ENCODE measurements at places on chromosomes 2 and 18.
A peak's percentile ranks its signal among the peaks of the same experiment; 100 is the strongest.

- DNase-seq = no peak
Measured at GRCh38 chr2:17149945-17150344, 368.3 kb downstream of the RAD51AP2 start.

DNA sequence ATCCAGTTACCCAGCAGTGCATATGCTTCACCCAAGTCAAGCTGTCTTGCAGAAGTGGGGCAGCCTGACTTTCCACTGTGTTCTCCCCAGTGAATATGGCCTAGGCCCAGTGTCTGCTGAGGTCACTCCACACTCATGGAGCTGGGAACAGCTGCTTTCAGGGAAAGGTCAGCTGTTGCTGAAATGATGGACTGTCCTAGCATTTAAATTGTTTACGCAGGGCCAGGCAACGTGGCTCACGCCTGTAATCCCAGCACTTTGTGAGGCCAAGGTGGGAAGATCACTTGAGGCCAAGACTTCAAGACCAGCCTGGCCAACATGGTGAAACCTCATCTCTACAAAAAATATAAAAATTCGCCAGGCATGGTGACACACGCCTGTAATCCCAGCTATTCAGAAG is 86.5 kb downstream of the LIPG start:
- no peak for DNase-seq

- no peak for DNase-seq
Measured at GRCh38 chr18:80191907-80192652, 55.2 kb downstream of the PARD6G start.

DNA sequence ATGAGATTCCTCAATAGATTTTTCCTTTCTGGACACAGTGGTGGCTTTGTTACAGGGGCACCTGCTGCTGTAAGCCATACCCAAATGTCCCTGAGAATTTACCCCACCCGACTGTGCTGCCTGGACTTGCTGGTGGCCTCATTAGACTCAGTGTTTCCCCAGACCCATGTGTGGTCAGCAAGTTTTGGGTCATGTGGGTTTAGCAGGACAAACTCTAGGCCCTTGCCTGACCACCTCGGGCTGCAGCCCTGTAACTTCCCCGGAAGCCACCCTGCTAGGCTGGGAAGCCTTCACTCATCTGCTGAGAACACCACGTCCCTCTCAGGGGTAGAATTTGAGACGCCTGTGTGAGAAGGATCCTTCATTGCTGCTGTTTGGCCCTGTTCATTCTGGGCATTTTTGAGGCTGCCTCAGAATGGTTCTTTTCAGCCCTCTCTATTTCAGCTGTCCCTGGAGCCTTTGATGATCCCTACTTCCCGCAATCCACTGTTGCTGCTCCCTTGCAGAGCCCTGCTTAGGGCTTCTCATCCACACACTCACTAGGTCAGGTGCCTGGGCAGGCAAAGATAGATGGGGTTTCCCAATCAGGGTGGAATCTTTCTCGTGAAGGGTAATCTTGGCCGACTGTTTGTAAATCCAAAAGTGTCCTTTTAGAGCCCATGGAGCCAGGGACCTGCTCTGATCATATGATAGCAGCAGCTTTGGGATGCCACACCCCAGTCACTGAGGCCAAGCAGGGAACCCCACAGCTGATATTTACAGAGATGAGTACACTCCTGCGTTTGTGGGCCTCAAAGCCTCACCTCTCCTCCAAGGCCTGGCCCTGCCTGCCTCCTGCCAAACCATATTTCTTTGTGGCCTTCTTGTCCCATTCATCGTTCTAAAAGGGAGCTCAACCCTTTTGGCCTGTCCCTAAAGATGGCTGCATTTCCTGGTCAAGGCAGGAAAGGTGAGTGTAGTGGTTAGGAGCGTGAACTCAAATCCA is 6.7 kb downstream of the EHD3 start:
- DNase-seq = no peak

GRCh38 chr2:165055082-165055851 is 99.9 kb upstream of the SLC38A11 start:
- peak; percentile 25 for DNase-seq

DNA sequence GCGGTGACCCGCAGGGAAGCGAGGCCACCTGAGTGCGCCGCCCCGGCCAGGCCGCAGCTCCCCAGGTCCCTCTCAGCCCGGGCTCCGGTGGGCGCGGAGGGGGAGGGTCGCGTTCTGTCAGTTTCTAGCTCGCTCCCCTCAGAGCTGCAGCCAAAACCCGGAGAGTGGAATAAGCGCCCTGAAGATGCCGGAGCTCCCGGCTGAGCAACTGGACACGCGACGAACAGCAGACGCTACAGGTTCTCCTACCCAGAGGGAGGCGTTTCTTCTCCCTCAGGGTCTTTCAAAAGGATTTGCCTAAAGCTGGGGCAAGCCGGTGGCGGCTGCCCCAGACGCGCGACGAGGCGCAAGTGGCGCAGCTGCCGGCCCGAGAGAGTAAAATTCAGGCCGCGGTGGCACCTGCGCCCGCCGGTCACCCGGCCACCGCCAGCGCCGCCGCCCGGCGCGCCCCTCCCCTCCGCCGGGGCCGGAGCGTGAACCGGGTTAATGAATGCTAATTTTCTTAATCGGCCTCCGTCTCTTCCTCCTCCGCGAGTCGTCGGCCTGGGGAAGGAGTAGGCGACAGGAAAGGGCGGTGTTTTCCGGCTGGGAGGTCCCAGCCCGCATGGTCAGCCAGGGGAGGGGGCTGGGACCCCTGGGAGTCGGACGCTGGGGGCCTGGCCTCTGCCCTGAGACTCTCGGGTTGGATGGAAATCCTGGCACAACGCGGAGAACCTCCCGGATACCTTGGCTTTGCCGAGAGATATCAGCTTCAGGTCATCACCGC is 845 bp upstream of the CDC42EP3 start:
- peak; percentile 89 for DNase-seq

GRCh38 chr2:147232225-147232669 is 612.6 kb upstream of the ACVR2A start:
- no peak for DNase-seq

DNA sequence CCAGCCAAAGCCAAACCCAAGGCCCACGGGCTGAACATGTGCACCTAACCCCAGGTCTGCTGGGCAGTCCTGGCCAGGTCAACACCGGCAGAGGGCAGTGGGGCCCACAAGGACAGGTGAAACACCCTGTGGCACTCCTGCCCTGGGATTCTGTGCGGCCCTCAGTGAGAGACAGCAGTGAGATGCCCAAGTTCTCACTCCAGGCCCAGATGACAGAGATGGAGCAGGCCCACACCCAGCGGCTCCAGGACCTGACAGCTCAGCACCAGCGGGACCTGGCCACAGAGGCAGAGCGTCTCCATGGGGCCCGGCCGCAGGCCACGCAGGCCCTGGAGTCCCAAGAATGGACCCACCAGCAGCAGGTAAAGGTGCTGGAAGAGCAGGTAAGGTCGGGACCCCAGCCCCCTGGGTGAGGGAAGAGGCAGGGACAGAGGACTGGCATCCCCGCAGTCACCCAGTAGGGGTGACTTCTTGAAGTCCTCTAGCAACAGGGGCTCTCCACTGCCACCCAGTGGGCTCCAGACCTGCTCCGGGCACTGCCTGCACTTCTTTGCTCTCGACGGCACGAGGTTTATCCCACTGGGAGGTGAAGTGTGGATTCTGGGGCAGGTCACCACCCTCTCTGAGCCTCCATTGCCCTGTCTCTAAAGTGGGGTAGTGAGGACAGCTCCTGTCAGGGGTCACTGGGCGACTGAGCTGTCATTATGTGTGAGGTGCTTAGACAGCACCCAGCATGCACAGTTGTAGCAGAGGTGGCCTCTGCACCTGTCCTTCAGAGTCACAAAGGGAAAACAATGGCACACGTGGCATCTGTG is 8.8 kb upstream of the SNED1 start:
- DNase-seq = peak; percentile 35
